ENCODE measurements at places on chromosomes 7 and 10.

DNA sequence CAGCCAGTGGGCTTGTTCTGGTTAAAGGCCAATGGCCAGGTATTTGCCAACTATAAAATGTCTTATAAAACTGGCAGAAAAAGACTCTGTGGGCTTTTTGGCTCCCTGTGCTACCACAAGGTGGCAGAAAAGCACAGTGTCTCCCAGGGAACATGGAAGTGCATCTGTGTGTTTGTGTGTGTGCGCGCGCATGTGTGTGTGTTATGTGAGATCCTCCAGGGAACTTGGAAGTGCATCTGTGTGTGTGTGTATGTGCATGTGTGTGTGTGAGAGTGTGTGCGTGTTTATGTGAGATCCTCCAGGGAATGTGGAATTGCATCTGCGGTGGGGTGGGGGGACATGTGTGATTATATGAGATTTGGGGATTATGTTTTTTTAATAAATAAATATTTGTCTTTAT is 30.2 kb upstream of the ABI1 start:
- no peak for DNase-seq

GRCh38 chr7:104793066-104793465 is 220.9 kb upstream of the KMT2E start:
- DNase-seq, result no peak

DNA sequence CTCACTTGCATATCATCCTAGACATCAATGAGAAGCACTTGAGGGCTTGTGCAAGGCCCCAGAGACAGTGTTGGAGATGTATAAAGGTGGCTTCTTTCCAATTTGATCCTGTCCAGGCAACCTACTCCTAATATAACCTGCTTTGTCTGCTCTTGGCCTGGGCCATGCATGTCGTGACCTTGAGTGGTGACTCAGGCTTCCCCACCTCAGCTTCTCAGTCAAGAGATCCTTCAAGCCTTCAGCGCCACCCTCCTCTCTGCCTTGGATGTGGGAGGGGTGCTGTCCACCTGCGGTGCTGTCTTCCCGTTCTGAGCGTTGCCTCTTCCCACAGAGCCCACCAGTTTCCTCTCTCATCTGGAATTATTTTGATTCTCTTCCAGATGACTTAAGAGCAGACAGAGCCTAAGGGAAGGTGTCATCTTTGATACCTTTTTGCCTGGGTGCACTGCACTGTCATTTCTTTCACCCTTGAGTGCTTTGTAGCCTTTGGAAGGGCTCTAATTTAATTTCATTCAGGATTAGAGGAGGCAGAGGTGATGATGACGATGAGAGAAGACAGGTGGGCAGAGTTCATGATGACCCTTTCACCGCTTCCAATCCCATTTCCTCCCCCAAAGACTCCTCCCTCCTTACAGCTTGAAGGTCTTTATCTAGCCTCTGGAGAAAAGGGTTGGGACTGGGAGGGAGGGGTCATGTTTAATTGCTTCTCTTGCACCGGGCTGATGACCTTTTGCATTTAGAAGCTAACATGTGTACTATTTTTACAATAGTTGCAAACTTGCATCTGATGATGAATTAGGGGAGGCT is 6.9 kb downstream of the LSMEM1 start:
- no peak for DNase-seq

DNA sequence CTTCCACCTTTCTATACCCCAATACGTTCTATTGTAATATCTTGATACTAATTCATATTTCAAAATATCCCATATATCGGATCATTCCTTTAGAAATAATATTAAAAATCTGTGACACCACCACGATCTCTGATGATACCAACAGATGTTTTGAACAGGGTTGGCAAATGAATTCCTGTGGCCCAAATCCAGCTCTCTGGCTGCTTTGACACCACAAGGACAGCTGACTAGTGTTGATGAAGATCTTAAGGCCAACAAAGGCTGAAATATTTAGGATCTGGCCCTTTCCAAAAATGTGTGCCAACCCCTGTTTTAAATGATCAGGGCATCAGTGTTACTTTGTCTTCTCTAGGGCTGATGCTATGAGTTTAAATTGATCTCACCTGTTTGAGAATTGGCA is 380.7 kb upstream of the PFKP start:
- DNase-seq, result no peak

DNA sequence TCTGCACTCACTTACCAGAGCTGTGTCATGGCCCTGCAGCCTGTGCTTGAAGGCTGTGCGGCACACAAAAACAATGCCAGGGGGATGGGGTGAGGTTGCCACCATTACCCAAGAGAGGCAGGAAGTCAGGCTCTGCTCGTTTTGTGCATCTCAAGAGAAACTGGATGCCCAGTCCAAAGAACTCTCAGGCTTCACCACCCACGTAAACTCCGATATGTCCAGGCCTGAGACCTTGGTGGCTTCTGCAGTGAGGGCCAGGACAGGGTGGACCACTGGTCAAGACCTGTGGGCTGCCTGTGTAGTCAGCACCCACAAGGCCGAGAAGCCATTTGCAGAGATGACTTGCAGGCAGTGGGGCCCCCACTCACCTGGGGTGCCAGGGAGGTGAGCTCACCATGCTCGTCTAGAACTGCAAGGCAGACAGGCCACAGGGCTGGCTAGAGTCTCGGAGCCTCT is 54.7 kb upstream of the EBF3 start:
- no peak for DNase-seq

DNA sequence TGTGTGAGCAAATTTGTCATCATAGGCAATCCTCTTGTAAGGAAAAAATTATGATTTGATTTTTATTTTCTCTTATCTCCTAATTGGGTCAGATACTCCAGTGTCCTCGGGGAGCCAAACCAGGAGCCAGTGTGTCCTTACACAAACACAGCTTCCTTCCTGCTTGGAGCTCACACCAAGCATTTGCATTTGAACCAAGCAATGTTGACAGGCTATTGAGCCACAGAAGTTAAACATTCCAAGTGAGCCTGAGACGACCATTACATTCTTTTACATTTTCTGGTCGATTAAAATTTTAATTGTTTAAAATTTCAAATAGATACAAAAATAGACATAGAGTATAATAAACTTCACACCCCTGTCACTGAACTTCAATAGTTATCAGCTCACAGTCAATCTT is 194.8 kb downstream of the CFTR start:
- DNase-seq, result no peak

- no peak for DNase-seq
These were observed 11.1 kb upstream of the LRRC27 start for GRCh38 chr10:132320654-132321469.

- no peak for DNase-seq
These were observed 712.1 kb downstream of the PHTF2 start for GRCh38 chr7:78510580-78511188.

GRCh38 chr7:146176860-146177259 is 60.3 kb downstream of the CNTNAP2 start:
- no peak for DNase-seq

- no peak for DNase-seq
These were observed 2.7 kb downstream of the CDK13 start for GRCh38 chr7:39952803-39953202.

DNA sequence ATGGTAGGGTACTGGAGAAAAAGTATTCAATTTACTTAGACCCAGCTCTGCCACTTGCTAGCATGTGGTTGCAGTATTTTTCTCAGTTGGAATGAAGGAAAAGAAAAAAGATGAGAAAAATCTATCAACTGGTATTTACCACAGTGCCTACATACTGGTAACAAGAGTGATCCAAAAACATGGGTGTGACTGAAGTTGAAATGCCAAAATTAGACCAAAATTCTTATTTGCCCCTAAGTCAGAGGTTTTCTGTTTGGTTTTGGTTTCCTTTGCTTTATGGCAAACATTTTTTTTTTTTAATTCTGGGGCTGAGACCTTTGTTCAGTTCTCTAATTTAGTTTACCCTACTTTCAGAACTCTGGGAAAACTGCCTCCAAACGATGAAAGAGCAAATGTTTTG is 12.3 kb downstream of the HYCC1 start:
- no peak for DNase-seq

GRCh38 chr7:33463131-33463530 is 333.8 kb downstream of the BBS9 start:
- DNase-seq, result no peak

- no peak for DNase-seq
These were observed 68.0 kb downstream of the SUGCT start for GRCh38 chr7:40202851-40203250.

DNA sequence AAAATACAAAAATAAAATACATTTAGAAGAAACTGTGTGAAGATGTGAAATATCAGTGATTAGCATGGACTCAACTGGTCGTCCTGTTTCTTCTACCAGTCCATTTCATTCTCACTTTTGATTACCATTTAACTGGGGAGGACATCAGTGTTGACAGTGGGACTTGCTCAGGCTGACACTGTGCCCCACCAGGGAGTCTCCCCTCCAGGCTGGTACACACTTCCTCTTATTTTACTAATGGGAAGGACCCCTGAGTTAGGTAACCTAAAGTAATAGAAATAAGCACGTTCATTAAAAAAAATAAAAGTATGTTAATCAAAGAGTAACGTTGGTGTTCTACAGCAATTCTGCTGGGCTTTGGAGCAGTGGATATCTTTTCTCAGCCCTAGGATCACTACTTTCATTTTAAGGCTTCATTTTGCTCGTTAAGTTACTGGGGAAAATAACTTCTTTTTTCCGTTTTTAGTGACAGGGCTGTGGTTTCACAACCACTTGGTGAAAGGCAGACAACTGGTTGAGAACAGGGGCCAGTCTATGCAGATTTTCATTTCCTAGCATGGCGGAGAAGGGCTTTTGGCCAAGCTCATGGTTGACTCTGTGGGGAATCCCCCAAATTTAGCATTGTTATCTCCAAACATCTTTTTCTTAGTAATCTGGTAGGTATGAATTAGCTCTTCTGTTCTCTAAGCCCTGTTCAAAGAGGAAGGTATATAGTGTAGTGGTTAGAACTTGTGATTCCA is 2.1 kb downstream of the SNX10 start:
- DNase-seq, result no peak

DNA sequence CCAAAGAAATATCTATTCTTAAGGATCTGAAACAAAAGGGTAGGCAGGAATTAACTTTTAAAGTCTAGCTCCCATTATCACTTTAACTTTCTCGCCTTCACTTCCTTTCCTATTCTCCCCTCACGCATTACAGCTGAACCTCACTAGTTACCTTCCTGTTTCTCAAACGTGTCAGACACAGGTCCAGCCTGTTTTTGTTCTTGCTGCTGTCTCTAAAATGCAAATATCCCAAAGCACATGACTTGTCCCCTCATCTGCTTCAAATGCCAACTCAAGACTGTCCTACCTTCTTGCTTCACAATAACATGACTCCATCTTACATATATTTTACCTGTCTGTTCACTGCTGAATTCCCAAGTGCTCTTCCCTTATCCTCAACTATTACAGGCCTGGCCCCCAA is 17.6 kb downstream of the ZDHHC6 start:
- no peak for DNase-seq

DNA sequence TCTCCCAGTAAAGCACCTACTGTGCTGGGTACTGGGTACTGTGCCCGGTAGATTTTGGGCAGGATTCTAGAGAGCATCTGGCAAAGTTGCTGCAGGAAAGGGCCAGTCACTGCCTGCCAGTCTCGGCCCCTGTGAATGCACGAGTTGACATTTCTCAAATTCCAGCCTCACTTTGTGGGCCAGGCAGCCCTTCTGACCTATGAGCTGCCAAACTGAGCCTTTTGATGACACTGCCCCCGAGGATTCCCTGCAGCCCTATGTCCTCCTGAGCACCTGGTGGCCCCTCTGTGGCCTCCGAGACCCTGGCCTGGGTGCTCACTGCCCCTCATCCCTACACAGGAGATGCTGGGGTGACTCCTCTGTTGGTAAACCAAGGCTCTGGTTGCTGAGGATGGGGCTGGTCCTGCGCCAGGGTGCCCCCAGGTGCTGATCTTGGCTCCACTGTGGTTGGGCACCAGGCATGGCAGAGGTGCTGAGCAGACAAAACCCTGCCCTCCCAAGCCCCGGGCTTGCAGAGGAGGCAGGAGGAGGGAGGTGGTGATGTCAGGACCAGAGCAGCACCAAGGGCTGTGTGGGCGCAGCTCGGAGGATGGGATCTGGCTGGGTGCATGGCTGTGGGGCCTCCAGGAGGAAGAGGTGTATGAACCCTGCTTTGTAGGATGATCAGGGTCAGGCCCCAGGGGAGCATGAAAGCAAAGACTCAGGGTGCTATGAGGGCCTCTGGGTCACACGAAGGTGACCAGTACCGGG is 16.2 kb downstream of the LHPP start:
- no peak for DNase-seq

DNA sequence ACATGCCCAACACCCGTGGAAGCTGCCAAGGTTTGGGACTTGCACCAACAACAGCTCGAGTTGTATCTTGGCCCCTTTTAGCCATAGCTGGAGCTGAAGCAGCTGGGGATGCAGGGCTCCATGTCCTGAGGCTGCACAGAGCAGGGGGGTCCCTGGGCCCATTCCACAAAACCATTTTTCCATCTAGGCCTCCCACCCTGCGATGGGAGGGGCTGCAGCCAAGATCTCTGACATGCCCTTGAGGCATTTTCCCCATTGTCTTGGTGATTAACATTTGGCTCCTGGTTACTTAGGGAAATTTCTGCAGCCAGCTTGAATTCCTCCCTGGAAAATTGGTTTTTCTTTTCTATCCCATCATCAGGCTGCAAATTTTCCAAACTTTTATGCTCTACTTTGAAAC is 637.8 kb upstream of the VSTM2A start:
- no peak for DNase-seq

- no peak for DNase-seq
These were observed 261.1 kb upstream of the ZMIZ1 start for GRCh38 chr10:78807504-78808203.

DNA sequence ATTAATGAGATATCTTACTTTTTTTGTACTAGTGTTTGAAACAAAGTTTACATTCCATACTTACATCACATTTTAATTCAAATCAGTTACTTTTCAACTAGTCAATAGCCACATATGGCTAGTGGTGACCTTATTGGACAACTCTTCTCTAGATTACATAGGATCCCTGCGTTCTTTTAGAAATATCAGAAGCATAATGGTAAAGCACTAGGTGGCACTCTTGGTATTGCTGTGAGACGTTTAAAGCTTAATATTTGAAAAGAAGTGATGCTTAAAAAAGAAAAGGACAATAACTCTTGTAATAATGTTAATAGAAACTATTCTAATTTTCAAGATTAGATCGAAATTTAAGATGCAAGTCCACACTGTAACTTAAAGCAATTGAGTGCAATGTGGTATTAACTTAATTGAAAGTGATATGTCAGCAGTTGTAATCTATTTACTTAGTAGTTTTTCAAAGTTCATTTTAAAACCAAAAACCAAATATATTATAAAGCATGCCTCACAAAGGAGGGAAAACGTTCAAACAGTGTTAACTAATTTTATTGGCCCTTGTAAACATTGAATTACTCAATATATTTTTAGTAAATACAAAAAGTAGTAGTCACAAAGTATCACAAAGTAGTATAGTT is 339.1 kb downstream of the ATRNL1 start:
- DNase-seq, result no peak

DNA sequence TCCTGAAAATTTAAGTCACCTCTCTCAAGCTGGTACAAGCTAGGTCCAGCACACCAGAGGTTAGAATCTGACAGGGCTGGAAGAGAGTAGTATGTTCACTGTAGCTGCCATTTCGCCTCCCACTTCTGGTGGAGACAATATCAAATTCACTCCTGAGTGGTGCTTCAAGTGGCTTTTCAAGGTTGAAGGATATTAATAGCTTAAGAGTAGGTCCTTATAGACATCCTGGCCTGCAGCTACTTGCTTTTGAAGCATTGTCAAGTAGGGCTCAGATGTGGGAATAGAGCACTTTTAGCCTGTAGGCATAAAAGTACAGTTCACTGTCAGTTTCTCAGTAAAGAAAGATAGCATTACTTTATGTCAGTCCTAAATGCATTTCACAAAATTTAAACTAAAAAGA is 270.5 kb upstream of the PLPP4 start:
- DNase-seq, result no peak
